Activated T-helper 2 cell treated with anti-CD3 and anti-CD28 coated beads, Interferon-gamma antibody, Interleukin-2, Interleukin-4, amounts not matched to agents 10 μg/mL and 5 μg/mL and 100 μg/mL, durations not matched to agents 14 hours and 24 hours and 36 hours (primary cell): ENCODE measurements at places on chromosomes 2 and 18.
A peak's percentile ranks its signal among the peaks of the same experiment; 100 is the strongest.

- DNase-seq, result no peak
Observed at GRCh38 chr2:185473838-185474237, 264.8 kb upstream of the FSIP2 start.

GRCh38 chr2:138689705-138690104, 90.5 kb downstream of the NXPH2 start:
- DNase-seq, result no peak

GRCh38 chr2:136909777-136910176, 144.4 kb downstream of the THSD7B start:
- no peak for DNase-seq

GRCh38 chr2:9053534-9053931, 50.0 kb upstream of the MBOAT2 start:
- no peak for DNase-seq

DNA sequence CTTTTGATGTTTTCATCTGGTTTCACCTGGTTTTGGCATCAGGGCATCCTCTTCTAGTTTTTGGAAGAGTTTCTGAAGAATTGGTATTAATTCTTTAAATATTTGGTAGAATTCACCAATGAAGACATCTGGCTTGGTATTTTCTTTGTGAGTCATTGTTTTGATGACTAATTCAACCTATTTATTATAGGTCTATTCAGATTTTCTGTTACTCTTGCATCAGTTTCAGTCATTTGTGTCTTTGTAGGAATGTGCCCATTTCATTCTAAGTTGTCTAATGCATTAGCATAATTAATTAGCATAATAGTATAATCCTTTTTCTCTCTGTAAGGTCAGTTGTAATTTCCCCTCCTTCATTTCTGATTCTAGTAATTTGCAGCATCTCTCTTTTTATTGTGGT, 8.0 kb downstream of the GNLY start:
- DNase-seq, result no peak

DNA sequence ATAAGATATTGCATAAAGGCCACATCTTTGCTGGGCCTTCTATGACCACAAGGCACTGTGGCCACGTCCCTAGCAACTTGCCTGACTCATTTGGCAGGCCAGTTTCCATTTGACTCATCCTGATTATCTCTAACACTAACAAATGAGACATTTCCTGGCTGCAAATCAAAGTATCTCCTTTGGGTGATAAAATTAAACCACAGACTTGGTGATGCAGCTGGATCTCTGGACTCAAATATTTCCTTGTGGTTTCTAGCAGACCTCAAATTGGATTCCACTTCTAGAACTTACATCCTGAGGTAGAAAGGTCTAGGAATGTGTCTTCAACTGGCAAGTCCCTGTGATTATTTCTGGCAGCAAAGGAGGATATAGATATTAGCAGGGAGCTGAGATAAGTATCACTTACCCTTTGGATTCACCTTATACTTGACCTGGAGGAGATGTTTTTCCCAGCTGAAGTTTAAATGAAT, 167.9 kb upstream of the NXPH2 start:
- DNase-seq, result no peak

DNA sequence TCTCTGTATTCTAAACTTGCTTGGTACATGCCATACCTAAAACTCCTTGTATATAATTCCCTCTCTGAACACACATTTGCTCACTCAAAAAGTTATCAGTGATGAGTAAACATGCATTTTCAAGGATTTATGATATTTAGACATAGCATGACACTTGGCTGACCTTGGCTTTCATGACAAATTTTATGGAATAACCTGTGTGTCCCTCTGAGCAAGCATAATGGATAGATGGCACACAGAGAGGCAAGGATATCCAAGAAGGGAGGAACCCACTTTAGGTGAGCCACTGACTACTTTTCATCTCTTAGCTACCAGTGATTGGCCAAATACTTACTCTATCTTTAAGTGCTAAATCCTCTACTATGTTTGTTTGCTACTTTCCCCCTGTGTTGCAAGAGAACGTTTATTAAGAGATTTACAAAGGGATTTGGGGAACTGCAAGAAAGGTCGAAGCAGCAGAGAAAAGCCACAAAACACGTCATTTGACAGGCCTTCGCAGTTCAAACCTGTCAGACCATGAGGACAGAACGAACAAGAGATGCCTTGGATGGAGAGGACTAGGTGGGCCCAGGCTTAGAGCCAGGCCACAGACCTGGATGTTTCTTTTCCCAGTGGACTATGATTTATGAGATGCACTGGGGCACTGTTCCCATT, 379.9 kb downstream of the NBAS start:
- DNase-seq, result no peak

- DNase-seq, result no peak
Observed at GRCh38 chr2:139175510-139175909, 395.3 kb upstream of the NXPH2 start.

DNA sequence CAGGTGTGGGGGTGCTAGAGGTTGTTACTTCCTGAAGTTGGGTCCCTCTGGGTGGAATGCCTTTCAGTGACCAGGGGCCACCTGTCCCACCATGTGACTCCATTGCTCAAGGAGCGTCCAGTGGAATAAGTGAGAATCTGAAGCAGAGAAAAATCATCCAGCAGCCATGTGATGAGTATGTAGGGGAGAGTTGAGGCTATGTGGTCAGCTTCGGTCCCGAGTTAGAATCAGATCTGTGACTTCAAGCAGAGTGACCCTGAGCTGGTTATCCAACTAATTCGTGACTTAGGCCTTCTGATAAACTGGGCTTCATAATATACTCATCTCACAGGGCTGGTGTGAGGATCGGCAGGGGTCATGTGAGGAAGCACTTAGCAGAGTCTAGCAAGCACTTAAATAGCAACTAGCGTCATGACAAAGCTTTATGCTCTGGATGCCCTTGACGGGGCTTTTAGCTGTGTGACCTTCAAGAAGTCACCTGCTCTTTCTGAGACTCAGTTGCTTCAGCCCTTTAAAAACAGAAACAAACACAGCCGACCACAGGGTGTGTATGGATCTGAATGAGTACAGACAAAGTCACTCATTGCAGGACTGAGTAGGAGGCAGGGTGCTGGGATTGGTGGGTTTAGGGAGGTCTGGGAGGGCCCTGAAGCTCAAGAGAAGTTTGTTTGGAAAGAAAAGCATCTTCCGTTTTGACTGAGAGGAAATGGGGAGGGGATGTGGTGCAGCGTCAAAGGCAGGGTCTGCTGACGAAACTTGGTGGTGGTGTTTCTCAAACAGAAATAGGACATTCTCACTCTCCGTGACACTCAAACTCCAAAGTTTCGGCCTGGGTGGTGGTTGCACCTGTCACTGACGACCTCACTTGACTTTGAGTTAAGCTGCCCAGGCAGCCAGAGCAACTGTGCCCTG, 264.0 kb upstream of the CXCR4 start:
- DNase-seq, result peak; percentile 78

GRCh38 chr2:108354136-108354535, 23.6 kb upstream of the SULT1C4 start:
- DNase-seq, result no peak

DNA sequence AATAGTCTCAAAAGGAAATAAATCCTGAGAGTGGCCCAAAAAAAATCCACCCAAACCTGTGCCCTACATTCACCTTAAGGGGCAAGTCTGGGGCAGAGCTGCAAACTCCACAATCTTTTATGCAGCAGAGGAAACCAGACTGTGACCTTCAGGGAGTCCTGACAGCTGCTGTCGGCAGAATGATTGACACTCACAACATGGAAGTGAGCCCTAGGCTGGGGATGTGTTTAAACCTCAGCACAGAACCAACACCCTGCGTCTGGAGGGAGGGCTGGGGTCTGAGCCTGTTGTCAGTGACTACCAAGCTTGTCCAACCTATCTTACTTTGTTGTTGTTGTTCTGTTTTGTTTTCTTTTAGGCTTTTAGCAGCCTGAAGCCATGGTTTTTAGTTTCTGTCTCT, 39.6 kb downstream of the CRACDL start:
- no peak for DNase-seq

- no peak for DNase-seq
Observed at GRCh38 chr2:25241452-25241851, 73.1 kb upstream of the POMC start.

GRCh38 chr2:74735009-74735408, 81.0 kb downstream of the SEMA4F start:
- no peak for DNase-seq

- no peak for DNase-seq
Observed at GRCh38 chr2:85951351-85952067, 62.7 kb upstream of the ST3GAL5 start.

DNA sequence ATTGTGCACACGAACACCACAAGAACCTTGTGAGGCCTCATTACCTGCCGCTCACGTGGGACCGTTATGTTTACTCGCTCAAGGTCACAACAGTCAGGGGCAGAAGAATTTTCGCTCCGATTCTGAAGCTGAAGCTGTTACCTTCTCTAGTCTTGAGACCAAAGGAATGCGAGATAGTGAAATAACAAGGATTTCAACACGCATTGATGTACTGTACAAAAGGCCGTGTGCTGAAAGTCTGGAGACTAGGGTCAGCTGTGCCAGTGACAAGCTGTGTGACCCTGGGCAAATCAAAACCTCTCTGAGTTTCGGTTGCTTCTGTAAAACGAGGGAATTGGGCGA, 583 bp downstream of the NEMP2 start:
- DNase-seq, result peak; percentile 38

DNA sequence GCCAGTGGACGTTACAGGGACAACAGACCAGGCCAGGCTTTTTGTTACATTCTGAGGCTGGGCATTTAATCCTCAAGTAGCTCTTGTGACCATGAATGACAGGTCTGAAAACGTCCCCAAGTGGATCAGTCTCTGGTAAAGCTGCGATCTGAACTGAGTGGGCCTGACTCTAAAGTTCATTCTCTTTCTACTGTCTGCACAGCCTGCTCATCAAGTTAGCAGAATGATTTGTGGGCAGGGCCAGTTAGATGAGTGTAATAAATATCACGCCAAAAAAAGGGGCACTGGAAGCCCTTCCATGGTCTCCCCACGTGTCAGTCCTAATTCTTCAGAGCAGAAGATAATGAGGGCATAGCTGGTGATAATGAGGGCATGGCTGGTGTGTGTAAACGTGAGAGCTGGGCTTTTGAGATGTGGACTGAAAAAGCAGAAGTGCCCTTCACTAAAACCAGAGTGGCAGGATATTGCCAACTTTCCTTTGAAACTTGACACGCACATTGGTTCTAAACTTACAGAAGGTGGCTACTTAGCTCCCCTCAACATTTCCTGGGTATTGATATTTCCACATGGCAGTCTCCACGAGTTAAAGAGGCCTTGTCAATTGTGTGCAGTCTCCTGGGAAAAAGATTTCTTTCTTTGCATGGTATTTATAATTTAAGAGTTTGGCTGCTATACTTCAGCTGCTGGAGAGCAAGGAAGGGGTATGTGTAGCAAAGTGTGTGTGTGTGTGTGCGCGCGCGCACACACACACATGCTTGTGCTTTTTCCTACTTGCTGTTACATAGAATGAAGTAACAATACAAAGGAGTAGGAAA, 72.7 kb upstream of the LYPD6B start:
- DNase-seq, result no peak

DNA sequence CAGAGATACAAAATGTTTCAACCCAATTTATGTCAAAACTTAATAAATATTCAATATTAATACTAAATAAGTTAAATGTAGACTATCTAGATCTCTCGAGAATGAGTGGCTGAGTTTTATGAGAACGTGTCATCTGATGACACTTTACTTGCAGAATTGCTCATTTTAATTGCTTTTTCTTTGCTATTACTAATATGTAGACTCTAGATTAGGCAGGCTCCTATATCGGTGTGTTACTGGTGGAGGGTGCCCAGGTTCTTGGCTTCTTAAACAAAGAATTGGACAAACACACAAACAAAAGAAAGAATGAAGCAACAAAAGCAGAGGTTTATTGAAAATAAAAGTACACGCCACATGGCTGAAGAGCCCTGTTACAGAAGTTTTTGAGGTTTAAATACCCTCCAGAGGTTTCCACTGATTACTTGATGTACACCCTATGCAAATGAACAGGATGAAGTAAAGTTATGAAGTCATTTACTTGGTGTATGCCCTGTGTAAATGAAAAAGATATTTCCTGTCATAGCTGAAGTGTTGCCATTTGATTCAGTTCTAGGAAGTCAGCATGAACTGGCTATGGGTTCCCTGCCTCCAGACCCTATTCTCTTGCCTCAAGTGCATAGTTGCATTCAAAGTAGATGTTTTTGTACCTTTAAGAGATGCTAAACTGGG, 122.9 kb upstream of the ITGA4 start:
- DNase-seq, result no peak
